ENCODE measurements at places on chromosomes 6 and 20. TPM values are rescaled to one million over a fixed set of nuclear protein-coding genes. Genes with fewer than 3 reads are reported as not detected.

- no peak for DNase-seq
Observed at GRCh38 chr6:136365776-136366354, 76.2 kb upstream of the BCLAF1 start.

Gene ARMH2
- total RNA-seq, result not detected

DNA sequence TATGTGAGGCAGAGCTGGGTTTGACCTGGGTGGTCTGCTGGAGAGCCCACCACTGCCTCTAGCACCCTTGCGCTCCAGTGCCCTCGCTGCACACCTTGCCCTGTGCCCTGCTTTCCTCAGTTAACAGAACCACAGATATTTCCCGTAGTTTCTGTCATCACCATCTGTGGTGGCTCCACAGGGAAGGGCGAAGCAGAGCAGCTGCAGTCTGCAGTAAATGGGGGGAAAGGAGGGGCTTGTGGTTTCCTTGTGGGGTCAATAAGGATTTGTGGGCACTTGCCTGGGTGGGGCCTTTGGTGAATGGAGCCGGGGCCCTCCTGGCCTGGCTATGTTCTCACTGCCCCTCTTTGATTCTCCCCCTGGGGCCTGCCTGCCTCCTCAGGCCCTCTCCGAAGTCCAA is 21.2 kb upstream of the CCDC167 start:
- no peak for DNase-seq

- DNase-seq, result no peak
Observed at GRCh38 chr20:45919542-45920399, 7.8 kb upstream of the PLTP start.

Gene RAET1L
- total RNA-seq, result not detected

DNA sequence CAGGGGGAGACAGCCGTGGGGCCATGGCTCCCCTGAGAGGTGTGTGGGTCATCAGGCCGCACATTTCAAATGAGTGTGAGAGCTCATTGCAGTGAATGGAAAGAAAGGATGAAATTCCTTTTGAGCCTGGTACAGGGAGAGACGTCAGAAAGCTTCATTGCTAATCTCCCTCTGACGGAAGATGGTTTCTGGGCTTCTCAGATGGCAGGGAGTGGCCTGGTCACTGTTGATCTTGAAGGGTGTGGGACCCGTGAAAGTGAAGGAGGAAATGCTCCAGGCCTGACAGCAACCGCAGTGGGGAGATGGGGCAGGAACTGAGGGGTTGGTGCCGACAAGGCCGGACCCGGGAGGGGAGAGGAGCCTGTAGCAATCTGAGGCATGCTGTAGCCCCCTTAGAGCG is 127.4 kb downstream of the MYLK4 start:
- no peak for DNase-seq

Gene CCDC28A
- total RNA-seq, result 20.5 TPM

Gene LINC00237
- not detected for total RNA-seq

GRCh38 chr6:158803733-158804143 is 15.4 kb downstream of the EZR start:
- no peak for DNase-seq

GRCh38 chr20:47887064-47887463 is 101.8 kb upstream of the SULF2 start:
- no peak for DNase-seq

Gene TREM1
- 1.2 TPM for total RNA-seq

DNA sequence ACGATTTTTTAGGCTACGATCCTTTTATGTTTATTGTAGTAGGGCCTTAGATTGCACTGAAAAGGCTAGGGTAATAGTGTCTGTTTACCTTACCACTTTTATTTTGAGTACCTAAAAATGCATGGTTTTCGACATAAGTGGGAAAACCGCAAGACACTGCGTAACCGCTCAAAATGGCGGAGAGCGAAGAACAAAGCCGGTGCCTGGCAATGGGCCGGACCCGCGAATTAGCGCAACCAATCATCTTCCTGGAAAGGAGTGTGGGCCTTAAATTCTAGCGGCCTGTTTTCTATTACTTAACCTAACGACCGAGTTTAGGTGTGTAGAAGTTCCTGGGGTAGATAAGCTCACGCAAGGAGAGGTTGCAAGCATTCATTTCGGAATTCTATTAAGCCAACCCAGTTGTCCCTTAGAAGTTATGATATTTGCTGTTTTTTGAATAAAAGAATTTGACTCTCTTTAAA is 118.0 kb downstream of the HFE start:
- DNase-seq, result no peak

- no peak for DNase-seq
Observed at GRCh38 chr6:99334526-99335127, 14.8 kb downstream of the FAXC start.

Gene DNAH8
- not detected for total RNA-seq

Gene ZNF165
- 0.50 TPM for total RNA-seq

GRCh38 chr20:10536531-10536930 is 101.4 kb downstream of the SLX4IP start:
- DNase-seq, result no peak

GRCh38 chr6:14440940-14441781 is 323.6 kb downstream of the CD83 start:
- no peak for DNase-seq

Gene TNFRSF6B
- 67.8 TPM for total RNA-seq

DNA sequence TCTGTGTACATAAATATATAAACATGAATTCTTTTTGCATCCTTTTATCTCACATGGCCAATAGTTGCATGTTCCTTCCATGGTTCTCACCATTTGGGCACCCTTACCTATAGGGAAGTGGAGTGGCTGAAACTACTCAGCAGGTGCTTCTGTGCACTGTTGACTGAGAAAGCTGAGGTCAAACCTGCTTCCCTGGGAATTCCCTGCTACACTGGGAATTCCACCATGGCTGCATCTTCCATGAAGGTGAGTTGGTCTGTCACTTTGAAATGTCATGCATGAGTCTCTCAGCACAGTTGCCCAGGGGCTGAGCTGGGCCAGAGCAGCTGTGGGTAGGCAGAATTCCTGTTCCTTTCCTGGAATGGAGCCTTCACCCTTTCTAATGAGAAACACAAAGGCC is 193.8 kb upstream of the PRSS16 start:
- no peak for DNase-seq

DNA sequence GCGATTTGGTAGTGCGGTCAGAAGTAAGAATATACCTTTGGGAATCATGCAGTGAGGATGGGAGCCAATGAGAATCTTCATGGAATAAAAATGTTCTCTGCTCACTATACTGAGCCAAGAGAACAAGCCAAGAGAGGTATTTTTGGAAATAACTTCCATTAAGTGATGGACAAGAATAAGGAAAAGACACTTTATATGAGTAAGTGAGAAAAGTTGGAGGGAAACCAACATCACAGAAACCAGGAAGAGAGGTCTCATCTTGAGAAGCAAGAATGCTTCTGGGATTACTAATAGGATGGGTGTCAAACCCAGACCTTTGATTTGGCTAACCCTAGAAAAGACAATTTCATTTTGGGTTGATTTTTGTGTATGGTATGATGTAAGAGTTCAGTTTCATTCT is 181.2 kb upstream of the JAG1 start:
- DNase-seq, result no peak

DNA sequence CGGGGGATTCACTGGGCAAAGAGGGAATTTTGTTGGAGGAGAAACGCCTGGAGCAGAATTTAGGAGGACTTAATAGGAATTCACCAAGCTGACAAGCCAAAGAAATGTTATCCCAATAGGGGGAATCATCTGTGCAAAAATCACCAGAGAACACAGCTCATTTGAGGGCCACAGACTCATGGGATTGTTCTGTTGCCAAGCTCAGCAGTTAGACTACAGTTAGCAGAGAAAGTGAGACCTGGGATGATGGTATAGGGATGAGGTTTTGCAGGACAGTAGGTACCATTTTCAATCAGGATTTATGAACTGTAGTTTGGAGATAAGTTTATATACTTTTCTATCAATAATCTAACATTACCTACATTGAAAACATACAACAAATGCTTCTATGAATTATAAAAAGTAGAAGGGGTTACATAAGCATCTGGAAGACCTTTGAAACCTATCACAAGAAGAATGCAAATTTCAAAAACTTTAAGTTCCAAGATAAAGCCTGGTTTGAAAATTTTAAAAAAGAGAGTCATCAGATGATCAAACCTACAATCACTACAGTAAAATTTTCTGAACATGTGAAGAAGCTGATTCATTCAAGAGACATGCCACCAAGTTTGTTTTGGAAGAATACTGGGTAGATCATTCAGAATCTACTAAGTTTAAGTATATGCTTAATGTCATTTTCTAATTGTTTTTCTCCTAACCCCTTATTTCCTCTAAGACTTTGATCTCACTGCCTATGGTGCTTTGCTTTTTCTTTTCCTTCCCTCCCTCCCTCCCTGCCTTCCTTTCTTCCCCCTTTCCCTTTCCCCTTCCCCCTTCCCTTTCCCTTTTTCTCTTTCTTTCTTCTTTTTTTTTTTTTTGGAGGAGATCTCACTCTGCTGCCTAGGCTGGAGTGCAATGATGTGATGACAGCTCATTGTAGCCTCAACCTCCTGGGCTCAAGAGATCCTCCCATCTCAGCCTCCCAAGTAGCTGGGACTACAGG is 81.5 kb downstream of the KIF13A start:
- DNase-seq, result no peak

DNA sequence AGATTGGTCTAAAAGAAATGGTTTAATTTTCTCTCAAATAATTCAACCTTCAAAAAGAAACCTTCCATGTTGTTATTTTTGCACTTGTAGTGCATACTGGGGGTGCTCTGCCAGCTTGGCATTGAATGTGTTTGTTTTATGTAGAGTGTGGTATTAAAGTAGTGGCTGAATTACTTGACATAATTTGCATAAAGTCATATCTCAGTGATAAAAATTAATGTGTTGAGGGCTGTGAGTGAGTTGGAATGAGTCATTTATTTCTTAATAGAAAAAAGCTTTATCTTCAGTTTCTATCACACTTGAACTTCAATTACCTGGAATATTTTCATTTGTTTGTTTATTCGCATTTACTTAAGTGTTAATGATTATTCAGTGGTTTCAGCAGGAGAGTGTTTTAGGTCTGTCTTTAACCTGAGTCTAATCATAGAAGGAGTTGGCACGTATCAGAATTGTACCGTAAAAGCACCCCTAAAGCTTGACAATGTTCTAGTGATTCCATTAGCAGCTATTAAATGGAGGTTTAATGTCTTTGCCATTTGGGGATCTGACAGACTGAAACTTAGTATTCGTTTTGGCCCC is 801.2 kb upstream of the FLRT3 start:
- DNase-seq, result no peak

Gene HFE
- total RNA-seq, result 9.9 TPM

DNA sequence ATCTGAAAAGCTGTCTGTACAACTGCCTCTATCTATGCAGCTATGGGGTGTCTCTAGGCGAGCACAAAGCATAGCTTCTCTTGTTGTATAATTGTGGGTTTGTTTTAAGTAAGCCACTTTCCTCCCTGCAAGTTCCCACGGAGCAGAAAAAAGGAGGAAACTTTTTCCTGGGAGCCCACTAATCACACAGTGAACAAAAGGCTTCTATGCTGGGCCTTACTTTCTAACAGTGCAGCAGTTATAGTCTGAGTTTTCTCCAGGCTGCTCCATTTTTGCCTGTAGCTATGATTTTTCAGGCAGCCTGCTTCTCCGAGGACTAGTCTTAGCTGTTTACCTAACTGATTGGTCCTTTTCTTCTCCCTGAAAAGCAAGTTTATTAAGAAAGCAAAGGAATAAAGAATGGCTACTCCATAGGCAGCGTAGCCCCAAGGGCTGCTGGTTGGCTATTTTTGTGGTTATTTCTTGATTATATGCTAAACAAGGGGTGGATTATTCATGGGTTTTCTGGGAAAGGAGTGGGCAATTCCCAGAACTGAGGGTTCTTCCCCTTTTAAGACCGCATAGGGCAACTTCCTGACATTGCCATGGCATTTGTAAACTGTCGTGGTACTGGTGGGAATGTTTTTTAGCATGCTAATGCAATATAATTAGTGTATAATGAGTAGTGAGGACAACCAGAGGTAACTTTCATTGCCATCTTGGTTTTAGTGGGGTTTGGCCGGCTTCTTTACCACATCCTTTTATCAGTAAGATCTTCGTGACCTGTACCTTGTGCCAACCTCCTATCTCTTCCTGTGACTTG is 84.3 kb downstream of the OPRM1 start:
- no peak for DNase-seq

GRCh38 chr6:122718616-122719015 is 60.9 kb upstream of the FABP7 start:
- no peak for DNase-seq

Gene TRIM40
- not detected for total RNA-seq
